BE2C (cell line): ENCODE measurements at places on chromosomes 1 and 21.
A peak's percentile ranks its signal among the peaks of the same experiment; 100 is the strongest.

DNA sequence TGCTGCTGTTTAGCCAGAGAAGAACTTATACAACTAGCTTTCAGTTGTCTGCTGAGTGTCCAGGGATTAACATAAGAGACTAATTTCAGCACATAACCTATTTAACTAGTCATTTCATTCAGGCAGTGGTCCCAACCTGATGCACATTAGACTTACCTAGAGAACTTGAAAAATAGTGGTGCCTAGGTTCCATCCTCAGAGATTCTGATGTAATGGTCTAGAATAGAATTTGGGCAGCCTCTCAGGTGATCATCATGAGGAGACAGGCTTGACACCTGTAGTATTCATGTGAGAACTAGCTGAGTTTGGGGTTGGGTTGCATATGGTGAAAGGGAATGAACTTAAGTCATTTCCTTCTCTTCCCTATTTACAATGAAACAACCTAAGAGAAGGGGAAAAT, 24.8 kb downstream of the CNST start:
- DNase-seq, result no peak

GRCh38 chr1:119731741-119732430, 20.2 kb downstream of the PHGDH start:
- DNase-seq, result no peak

DNA sequence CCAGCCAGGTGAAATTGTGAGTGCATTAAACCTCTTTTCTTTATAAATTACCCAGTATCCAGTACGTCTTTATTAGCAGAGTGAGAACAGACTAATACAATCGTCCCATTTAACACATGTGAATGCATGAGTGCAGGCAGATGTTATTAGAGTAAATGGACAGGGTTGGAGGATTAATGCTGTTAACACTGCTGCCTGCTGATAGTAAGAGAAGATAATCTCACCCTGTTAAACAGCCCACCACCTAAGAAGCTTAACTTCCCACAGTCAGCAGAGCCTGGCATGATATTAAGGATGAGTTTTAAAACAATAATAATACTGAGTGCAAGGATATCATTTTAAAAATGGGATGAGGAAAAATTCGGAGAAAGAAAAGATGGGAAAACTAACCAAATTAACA, 181.4 kb upstream of the LHX8 start:
- DNase-seq, result no peak

DNA sequence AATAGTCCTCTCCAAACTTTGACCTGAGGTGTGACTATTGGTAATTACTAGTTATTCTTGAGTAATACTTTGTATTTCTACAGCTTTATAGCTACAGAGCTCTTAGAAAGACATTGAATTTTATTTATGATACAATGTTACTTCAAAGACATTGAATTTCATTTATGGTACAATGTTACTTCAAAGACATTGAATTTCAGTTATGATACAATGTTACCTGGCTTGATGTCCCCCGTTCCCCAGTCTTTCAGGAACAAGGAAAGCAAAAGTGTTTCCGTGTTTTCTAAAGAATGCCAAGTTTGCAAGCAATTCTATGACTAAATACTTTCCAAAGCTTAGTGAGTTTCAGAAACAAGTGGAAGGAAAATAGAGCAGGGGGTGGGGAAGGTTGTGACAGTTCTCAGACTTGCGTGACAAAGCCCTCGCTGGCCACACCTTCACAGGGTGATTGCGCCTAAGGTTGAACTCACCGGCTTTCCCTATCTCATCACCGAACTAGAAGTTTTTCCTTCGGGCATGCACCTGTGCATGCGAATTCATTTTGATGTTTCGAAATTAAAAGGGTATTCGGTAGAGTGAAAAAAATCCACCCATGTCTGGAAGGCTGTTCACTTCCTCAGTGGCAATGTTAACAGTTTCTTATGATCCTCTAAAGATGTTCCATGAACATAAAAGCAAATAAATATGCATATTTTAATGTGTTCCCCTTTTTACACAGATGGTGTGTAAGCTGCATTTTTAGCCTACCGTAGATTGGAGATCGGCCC, 909 bp upstream of the PAXBP1 start:
- no peak for DNase-seq

- peak; percentile 83 for DNase-seq
Observed at GRCh38 chr1:221327954-221328353, 413.9 kb downstream of the DUSP10 start.

GRCh38 chr1:4062041-4062440, 162.0 kb upstream of the C1orf174 start:
- no peak for DNase-seq

- DNase-seq, result no peak
Observed at GRCh38 chr1:220421508-220421907, 106.4 kb upstream of the MARK1 start.

GRCh38 chr1:180181048-180181447, 26.4 kb downstream of the QSOX1 start:
- peak; percentile 60 for DNase-seq

DNA sequence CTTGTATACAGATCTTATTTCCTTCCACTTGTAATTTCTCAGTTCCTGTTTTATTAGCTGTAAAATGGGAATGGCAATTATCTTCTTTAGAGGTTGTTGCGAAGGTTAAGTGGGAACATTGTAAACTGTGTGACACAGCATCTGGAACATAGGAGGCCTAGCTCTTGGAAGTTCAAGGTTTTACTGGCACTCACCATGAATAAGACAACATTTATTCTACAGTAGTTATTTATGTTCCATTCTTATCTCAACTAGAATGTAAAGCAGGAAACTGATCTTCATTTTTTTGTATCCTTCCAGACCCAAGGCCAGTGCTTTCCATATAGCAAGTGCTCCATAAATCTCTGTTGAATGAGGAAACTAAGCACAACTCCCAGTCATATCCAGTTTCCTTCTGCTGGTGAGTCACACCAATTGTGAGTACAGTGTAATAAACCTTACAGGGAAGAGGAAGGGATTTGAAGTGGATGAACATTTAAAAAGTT, 1.4 kb downstream of the BCL10 start:
- no peak for DNase-seq

GRCh38 chr1:44089371-44090048, 29.1 kb upstream of the KLF17 start:
- no peak for DNase-seq

DNA sequence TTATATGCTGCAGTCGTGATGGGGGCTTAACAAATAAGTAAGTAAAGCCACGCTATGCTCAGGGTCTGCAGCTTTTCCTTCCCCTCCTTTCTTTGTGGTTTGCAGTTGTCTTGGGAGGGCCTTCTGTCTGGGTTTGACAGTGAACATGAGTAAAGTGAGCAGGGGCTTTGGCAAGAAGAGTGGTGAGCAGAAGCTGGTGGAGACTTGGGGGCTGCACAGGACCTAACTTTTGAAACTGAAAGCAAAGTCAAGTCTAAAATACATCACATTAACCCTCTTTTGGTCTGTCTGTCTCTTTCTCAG, 368.6 kb upstream of the VAMP3 start:
- no peak for DNase-seq

DNA sequence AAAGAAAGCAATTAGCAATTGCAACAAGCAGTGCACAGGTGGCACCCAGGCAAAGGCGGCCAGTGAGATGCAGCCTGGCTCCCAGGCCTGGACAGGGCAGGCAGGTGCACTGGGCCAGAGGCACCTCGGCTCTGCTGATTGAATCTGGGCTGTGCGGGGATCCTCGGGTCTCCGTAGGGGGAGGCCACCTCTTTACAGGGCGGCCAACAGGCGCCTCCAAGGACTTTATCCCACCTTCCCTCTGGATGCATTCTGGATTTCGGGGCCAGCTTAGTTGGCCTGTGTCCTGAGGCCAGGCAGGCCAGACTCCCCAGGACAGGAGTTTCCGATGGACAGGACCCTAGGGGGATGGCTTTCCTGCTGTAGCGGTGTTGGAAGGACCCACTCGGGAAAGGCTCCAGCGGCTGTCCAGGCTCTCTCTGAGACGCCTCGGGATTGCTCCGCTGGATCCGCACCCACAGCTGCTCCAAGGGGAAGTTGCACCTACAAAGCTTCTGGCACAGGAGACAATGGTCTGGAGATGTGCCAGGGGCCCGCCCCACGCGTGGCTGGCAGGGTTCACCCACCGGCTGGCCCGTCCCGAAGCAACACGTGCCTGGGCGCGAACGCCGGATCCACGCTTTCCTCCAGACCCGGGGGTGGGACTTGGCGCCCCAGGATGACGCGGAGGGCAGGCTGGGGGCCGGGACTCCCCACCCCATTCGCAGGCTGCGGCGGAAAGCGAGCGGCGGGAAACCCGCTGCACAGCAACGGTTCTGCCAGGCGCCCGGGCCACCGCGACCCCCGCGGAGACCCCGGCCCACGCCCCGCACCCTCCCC, 810 bp downstream of the SLC19A1 start:
- DNase-seq, result peak; percentile 76

- no peak for DNase-seq
Observed at GRCh38 chr21:24737296-24737850, 869.9 kb downstream of the MRPL39 start.

DNA sequence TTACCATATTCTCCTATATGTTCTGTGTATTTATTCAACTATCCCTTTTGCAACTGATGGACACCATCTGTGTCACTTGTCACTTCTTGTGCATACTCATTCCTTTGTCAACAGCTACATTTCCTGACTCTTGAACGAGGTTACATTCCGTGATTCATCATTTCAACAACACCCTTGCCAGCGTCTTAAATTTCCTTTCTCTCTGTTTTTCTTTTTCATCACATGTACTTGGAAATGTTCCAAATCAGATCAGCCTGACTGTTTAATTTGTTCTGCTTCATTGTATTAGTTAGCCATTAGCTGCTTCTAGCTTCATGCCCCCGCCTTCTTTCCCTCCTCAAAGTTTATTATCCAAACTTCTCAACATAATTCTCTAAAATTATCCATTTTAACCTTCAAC, 173.0 kb downstream of the ADGRL4 start:
- DNase-seq, result no peak

DNA sequence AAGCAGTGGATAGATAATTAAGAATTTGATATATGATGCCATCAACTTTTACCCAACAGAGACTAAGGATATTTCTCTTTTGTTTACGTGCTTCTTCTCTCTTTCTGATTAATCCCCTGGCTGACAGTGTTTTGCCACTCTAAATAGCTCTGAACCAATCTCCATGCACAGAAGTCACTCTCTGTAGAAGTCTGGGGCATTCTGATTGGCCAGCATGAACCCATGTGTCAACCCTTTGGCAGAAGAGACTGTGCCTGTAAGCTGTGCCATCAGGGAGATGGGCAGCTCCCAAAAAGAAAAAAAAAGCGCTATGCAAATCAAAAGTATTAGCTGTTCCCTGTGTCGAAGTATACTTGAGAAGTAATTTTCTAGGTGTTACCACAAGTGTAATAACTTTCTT, 34.1 kb upstream of the NRIP1 start:
- no peak for DNase-seq

GRCh38 chr1:86201311-86201710, 44.7 kb upstream of the COL24A1 start:
- DNase-seq, result no peak

GRCh38 chr1:173213665-173214064, 6.5 kb upstream of the TNFSF4 start:
- no peak for DNase-seq

GRCh38 chr1:212315907-212316306, 30.7 kb downstream of the PPP2R5A start:
- DNase-seq, result no peak

DNA sequence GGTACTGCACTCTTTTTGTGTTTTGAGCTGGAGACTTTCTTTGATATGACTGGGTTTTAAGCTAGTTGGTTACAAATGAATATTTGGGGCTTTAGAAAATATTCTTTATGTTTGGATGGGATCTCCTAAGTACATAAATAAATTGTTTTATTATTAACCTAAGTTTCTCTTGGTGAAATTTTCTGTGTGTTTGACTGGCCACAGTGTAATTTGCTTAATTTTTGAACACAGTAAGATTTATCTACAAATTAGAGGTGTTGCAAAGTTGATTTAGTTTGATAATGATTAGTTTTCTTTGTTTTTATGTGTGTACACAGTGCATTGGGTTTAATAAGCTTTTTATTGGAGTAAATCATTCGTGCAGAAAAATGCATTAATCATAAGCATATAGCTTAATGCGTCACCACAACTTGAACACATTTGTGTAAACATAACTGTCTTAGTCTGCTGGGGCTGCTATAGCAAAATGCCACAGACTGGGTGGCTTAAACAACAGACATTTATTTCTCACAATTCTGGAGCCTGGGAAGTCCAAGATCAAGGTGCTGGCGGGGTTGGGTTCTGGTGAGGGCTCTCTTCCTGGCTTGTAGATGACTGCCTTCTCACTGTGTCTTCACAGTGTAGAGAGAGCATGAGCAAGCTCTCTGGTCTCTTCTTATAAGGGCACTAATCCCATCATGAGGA, 17.4 kb upstream of the SLC6A9 start:
- no peak for DNase-seq

GRCh38 chr1:234938924-234939323, 189.7 kb downstream of the TOMM20 start:
- DNase-seq, result no peak

DNA sequence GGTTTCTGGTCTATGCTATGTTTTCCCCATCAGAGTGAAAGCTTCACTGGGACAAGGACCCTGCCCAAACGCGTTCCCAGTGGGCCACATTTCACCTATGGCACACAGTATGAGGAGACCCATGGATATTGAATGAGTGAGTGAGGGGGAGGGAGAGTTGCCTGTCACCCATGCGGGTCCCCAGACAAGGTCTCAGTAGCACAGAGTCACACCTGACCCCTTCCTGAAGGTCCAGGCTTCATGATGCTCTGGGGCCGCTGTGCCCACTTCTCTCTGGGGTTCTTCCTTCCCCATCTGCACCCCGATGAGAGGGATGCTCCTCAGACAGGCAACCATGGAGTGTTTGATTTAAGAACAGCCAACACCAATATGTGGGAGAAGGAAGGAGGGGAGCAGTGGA, 72.3 kb upstream of the CSF3R start:
- DNase-seq, result no peak

- DNase-seq, result no peak
Observed at GRCh38 chr1:166327886-166328285, 161.1 kb upstream of the FAM78B start.

DNA sequence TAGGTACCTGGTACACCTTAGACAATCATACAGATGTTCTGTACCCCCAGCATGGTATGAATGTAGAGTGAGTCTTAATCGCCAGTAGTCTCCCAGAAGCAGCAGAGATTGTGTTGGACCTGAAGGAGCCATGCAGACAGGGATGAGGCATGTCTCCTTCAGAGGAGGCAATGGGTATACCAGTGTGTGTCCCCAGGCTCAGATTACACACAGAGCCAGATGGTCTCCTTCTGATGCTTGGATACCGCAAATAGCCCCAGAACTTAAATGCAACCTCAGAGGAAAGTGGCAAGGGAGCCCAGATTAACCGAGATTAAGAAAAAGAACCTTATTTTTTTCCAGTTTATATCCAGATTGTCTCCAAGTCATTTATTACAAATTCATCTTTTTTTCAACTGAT, 96.8 kb upstream of the C21orf91 start:
- no peak for DNase-seq
